ENCODE measurements at places on chromosomes 11 and 22.
A peak's percentile ranks its signal among the peaks of the same experiment; 100 is the strongest.

GRCh38 chr11:119624102-119624615, 104.8 kb downstream of the NECTIN1 start:
- no peak for DNase-seq

- DNase-seq = no peak
Measured at GRCh38 chr22:27639248-27640086, 162.1 kb downstream of the MN1 start.

- no peak for DNase-seq
Measured at GRCh38 chr11:8683115-8683807, 669 bp downstream of the RPL27A start.

DNA sequence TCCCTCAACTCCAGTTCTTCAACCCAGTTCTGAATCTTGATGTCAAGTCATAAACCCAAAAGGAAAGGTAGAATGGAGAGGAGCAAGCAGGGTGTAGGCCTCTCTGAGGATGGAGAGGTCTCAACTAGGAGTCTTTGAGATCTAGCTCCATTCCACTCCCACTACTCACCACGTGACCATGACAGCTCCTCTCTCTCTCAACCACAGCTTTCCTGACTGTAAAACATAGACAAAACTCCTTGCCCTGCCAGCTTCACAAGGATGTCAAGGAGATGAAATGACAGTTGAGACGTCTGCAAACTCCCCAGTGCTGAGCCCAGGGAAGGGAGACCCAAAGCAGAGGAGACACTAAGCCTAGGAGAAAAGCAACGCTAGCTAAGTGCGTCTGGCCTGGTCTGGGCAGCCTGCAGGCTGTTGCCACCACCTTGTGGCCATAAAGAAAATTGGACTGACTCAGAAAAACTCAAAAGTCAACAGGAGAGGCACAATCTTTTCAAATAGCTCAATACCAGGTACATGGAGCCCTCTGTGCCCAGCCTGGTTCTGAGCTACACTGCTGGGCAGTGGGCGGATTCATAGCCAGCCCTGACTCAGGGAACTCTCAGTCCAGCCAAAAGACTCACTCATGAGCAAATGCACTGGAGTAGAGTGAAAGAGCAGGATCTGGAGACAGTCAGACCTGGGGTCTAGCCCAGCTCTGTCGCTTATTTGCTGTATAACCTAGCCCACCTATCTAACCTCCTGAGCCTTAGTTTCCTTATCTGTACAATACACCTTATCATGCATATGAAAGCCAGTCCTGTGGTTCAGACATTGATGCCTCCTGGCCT, 3.4 kb downstream of the CLPB start:
- DNase-seq = peak; percentile 86

- DNase-seq = no peak
Measured at GRCh38 chr11:110217223-110217877, 79.1 kb downstream of the RDX start.

DNA sequence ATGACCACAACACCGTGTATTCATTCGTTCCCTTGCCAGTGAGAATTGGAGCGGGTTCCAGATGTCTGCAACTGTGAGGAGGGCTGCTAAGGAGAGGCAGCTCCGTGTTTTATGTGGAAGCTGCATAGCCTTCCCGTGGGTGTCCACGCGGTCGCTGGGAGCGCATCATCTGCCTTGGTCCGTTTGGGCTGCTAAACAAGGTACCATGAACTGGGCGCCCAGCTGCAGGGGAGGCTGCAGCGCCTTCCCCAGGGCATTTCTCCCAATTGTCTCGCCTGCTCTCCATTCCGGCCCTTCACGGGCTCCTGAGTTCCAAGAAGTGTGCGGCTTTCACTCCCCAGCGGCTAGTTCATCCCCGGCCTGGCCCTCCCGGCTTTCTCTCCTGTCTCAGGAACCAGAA, 1446.4 kb downstream of the TBC1D22A start:
- DNase-seq = no peak

GRCh38 chr11:1003159-1003558, 33.4 kb downstream of the MUC6 start:
- DNase-seq = no peak

- no peak for DNase-seq
Measured at GRCh38 chr22:33380789-33381530, 322.8 kb upstream of the SYN3 start.

DNA sequence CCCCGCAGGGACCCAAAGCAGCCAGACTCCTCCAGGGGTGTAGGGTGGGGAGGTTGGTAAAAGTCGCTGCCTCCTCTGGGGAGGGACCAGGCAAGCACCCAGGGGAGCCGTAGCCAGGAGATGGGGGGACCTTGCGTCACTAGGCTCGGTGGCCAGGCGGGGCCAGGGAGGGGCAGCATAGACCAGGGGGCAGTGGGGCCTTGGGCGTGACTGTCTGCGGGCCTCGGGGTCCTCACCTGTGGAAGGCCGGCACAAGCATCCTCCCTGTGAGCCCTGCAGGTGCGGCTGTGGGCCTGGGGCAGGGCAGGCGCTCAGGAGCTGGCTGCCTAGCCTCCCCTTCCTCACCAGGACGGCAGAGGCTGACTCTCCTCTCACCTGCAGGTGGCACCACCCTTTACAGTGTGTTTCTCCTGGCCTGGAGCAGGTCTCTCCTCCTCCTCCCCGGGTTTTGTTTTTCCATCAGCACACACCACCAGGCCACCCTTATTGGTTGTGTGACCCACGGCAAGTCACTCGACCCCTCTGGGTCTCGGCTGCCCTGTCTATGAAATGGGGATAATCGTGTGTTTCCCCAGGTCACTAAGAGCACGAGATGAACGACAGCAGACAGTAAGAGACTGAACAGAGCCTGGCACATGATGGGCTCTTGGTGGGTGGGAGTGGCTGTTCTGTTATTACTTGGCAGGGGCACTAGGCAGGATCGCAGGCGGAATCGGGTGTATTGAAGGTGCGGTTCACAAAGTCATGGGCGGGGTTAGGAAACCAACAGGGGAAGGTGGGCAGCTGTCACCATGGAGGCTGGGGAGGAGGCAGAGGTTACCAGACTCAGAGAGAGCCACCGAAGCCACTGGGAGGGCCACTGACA, 52.7 kb downstream of the FLRT1 start:
- DNase-seq = no peak

DNA sequence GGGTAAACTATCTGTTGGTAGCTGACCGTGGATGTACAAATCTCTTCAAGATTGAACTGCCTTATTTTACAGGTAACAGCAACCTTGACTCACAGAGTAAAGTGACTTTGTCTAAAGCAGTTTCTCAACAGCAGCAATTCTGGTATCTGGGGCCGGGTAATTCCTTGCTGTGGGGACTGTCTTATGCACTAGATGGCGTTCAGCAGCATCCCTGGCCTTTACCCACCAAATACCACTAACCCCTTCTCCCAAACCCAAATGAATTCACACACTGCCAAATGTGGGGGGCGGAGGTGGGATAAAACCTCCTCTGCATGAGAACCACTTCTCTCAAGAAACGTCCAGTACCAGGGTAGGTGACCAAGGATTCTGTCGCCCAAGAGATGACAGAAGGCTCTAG, 1.7 kb upstream of the INCENP start:
- no peak for DNase-seq

GRCh38 chr22:20591660-20592310, 84.4 kb downstream of the MED15 start:
- no peak for DNase-seq

DNA sequence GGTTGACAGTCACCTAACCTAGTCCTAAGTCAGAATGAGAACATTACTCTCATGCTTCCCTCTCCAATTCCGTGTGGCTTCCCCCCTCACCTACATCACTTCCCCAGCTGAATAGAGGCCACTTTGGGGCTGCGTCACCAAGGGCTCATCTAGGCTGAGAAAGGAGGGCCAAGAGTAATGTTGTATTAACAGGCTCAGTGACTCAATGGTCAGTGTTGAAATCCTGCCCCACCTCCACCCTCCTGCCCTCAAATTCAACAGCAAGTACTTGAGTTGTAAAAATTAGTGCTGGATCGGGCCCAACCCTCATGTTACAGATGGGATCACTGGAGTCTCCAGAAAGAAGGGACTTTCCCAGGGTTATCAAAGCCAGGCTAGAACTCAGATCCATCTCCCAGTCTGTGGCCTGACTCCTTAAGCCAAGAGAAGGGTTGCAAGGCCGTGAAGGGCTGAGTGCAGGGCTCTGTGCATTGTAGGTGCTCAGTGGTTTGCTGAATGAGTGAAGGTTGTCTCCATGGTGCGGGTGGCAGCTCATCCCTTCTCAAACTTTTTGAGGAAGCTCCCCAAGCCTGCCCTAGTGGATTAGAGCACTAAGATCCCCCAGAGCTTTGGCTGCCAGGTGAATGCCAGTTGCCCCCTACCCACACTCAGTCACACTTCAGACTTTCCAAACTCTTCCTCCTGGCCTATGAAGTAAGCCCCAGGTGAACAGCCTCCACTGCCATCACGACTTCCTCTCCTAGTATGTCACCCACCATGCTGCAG, 3.2 kb downstream of the DGAT2 start:
- DNase-seq = no peak

DNA sequence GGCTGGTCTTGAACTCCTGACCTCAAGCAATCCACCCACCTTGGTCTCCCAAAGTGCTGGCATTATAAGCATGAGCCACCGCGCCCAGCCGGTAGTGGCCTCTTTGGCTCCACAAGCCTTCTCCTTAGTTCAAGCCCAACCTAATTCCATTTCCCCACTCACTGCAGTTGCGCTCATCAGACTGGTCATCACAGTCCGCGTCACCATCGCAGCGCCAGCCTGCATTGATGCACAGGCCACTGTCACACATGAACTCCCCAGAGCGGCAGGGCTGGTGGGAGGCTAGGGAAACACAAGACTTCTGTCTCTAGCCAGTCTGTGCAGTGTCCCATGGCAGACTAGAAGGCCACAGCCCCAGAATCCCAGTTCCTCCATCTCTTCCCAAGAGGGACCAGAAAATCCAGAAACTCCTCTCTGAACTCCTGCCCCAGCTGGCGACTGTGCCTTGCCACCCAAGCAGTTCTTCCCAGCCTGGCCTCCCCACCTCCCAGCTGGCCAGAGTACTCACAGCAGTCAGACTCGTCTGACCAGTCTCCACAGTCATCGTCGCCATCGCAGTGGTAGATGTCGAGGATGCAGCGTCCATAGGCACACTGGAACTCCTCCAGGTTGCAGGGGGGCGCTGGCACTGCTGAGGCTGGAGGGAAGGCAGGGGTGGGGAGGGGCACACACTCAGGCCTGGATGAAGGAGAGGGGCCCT, 19.8 kb downstream of the LRP4 start:
- no peak for DNase-seq

- DNase-seq = no peak
Measured at GRCh38 chr22:24413736-24414385, 13.5 kb upstream of the ADORA2A start.

DNA sequence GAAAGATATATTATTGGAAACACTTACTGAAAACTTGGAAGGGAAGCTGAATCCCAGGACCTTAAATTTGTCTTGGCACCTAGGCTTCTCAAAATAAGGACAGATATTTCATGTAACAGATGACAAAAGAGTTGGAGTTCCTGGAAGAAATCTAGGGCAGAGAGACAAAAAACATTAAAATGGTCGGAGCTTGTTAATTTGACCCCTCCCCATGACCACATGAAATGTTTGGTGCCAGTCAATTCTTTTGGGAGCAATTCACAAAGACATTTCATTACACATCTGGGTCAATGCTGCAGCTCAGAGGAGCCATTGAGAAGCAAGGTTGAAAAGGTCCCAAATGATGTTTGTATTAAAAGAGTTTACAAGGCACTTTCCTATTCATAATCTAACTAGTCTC, 162.0 kb upstream of the GUCY1A2 start:
- DNase-seq = no peak

- no peak for DNase-seq
Measured at GRCh38 chr11:88327462-88328143, 9.9 kb downstream of the CTSC start.

- DNase-seq = peak; percentile 49
Measured at GRCh38 chr11:48109046-48109666, 107.5 kb upstream of the OR4B1 start.

GRCh38 chr11:3836903-3837302, 3.9 kb downstream of the RHOG start:
- DNase-seq = peak; percentile 71

- DNase-seq = peak; percentile 87
Measured at GRCh38 chr11:62400760-62401159, 18.1 kb upstream of the SCGB1A1 start.

- no peak for DNase-seq
Measured at GRCh38 chr11:27673979-27674663, 26.1 kb downstream of the BDNF start.

- no peak for DNase-seq
Measured at GRCh38 chr22:49154433-49154832, 673.2 kb downstream of the BRD1 start.

DNA sequence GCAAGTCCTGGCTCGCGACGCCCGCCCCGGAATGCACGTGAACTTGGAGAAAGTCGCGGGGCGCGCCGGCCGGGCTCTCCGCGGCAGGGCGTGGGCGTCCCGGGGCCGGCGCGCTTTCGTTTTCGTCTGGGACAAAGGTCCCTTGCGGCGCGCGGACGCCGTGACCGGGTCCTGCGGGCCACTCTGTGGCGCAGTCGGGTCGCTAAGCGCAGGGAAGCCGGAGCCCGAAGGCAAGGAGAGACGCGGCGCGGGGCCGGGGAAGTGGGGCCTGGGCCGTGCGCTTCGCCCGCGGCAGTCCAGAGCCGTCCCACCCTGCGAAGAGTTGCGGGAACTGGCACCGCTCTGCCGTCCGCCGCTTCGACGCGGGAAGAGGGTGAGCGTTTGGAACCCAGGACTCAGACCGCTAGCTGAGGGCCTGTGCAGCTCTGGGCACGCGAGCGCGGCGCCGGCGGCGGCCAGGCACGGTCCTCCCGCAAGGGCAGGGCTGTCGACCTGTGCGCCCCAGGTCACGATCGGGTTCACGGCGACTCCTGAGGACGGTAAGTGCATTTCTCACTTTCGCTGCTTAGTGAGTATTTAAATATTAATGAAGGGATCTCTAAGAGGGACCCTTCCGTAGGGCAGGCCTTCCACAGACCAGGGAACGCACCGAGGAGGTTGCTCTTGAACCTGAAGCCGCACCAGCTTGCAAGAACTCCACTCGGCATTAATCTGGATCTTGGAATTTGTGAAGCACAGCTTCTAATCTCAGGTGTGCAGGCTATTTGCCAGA, 78.0 kb upstream of the PPARA start:
- no peak for DNase-seq

DNA sequence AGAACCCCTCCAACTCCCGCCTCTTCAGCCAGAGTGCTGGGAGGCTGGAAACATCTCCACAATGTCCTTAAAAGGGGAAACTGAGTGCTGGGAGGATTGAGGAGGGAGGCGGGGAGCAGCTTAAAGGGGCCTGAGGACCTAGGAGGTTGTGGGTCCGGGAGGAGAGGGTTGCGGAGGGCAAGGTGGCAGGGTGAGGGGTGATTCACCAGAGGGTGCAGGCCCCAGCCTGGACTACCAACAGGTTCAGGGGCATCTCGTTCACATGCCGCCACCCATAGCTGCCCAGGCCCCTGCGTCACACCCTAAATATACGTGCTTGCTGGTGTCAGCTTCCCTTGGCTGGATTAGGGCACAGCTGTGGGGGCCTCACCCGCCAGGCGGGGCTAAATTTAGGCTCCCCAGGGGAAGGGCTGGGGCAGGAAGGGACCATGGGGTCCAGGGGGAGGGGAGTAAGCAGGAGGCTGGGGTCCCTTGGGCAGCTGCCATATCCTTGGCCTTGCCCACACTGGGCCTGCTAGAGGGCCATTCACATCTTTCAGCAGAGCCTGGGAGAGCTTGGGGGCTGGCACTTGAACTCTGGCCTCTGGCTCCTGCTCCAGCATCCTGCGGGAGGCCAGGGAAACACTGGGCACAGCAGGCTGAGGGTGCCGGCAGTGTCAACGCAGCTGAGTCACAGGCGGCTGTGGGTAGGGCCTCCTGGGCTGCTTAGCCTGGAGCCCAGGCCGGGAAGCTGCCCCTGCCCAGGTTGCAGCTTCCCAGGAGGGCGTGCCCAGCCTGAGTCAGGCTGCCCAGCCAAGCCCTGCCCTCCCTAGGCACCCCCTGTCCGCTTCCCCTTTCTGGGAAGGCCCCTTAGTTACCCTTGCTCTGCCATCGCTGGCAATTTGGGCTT, 1.3 kb downstream of the EHBP1L1 start:
- no peak for DNase-seq
